Stimulated activated CD4-positive, alpha-beta T cell treated with anti-CD3 and anti-CD28 coated beads, Interleukin-15, amount 100 ng/mL, for 24 hours (primary cell): ENCODE measurements at places on chromosomes 11 and 22.

DNA sequence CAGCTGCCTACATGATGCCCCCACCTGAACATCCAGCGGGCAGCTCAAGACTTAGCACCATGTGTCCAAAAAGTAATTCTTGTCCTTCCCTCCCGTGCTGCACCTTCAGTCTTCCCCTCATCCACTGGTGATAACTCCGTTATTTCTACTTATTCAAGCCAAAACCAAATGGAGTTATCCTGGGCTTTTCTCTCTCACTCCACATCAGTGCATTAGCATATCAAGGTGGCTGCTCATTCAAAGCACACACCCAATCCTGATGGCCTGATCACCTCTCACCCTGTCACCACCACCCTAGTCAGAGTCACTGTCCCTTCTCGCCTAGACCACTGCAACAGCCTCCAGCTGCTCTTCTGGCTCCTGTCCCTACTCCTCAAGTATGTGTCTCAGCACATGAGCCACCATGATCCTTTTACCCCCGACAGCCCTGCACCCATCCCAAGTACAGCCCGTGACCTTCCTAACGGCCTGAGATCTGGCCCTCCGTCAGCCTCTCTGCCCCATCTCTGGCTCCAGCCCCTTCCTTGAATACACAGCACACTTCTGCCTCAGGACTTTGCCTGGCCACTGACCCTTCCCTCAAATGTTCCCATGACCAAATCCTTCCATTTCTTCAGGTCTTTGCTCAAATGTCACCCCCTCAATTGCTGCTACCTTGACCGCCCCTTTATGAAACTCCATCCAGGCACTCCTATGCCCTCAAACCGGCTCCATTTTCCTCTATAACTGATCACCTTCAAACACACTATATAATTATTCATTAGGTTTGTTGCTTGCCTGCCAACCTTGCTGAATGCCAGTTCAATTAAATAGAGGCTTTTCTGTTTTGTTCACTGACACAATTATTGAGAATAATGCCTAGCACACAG is 19.7 kb upstream of the SLC25A1 start:
- DNase-seq = no peak

DNA sequence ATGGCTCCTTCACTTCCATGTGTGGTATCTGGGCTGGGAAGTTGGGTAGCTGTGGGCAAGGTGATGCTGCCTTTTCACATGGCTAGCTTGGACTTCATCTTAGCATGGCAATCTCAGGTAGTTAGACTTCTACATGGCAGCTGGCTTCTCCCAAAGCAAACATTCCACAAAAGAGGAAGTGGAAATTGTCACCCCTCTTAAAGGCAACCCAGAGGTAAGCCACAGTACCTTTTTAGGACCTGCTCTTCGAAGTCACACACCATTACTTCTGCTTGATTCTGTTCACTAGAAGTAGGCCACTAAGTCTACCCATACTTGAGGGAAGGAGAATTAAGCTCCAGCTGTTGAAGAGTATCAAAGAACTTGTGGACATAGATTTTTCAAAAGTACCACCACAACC is 25.9 kb downstream of the TUG1 start:
- no peak for DNase-seq

- no peak for DNase-seq
Measured at GRCh38 chr11:2508793-2509192, 64.0 kb downstream of the KCNQ1 start.

DNA sequence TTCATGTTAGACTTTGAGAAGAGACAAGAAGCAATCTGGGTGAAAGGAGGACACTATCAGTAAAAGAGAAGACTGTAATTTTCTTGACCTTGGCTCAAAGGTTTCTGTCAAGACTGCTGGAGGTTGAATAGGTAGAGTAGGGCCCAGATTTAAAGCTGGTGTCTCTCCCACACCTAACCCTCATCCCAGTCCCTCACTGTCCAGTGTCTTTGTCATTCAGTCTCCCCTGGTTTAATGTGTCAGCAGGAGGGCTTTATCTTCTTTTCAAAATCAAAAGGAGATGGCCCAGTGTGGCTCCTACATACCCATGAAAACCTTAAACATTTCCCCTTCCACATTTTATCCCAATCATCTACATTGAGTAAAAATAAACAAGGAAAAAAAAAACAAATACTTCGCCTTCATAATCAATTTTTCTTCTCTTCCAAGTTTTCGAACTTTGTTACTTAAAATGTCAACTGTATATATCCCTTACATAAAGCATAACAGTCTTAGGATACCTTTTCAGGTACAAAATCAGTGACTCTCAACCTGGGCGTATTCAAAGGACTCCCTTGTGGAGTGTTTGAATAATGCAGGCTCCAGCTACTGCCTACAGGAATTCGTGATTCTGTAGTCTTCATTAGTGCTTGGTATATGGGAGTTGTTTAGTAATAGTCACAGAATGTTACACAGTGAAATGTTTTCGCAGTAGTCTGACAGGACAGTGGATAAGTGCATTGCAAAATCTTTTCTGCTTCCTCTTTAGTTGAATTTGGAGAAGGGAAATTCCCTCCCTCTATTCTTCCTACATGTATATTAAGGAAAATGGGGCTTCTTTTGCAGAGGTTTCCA is 87.2 kb downstream of the FAT3 start:
- DNase-seq = no peak

DNA sequence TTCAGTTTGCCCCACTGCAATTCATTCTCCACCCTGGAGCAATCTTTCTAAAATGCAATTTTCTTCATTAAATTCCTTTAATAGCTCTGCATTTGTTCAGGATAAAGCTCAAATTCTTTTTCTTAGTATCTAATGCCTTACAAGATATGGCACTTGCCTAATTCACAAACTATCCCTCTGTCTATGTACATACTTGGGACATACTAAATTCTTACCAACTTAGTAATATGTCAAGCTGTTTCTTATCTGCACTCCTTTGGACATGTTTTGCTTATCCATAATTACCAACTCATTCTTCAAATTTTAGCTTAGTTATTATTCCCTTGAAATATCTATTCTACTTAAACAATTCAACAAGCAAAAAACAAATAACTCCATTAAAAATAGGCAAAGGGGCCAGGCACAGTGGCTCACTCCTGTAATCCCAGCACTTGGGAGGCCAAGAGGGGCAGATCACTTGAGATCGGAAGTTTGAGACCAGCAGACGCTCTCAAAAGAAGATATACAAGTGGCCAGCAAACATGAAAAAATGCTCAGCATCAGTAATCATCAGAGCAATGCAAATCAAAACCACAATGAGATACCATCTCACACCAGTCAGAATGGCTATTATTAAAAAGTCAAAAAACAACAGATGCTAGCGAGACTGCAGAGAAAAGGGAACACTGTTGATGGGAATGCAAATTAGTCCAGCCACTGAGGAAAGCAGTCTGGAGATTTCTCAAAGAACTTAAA is 96.9 kb downstream of the FAM76B start:
- DNase-seq = no peak

GRCh38 chr11:23974051-23974450 is 522.8 kb upstream of the LUZP2 start:
- DNase-seq = no peak

GRCh38 chr11:88193278-88193677 is 18.0 kb upstream of the RAB38 start:
- no peak for DNase-seq

- DNase-seq = no peak
Measured at GRCh38 chr11:121716060-121716459, 263.3 kb upstream of the SORL1-AS1 start.

GRCh38 chr11:17748044-17748443 is 13.5 kb downstream of the KCNC1 start:
- DNase-seq = no peak

GRCh38 chr11:88420165-88420791 is 82.7 kb upstream of the CTSC start:
- DNase-seq = no peak

DNA sequence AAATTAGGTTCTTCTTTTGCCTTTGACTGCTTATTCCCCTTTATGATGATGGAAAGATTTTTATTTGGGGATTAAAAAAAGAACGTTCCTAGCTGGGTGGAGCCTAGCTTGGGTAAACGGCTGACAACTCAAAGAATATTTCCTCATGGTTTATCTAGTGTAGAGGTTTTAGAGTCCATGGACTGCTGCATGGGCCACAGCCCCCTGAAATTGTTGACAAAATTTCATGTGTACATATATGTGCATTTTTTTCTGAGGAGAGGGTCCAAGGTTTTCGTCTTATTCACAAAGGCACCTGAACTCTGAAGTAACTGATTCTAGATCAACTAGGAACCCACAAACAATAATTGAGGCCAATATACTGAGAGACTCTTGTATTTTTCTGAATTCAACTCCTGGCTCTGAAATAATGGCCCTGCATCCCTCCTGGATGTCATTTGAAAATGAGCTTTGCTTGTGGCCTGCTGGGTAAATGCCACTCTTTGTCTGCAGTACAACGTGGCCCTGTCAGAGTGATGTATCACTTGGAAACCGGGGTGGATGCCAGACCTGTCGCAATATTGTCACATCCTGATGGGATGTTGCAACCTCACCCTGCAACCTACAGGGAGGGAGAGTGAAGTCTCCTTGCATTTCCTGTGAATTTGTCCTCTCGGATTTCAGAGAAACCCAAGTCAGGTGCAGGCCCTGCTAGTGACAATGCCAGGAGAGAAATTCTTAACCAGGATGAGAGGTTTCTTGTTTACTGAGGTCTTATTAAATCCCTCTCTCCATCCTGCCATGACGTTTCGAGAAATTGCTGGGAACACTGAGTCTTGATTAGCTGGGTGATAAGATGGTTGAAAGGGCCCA is 33.8 kb downstream of the EHF start:
- DNase-seq = no peak

GRCh38 chr22:33957086-33957485 is 36.8 kb upstream of the LARGE1 start:
- no peak for DNase-seq

DNA sequence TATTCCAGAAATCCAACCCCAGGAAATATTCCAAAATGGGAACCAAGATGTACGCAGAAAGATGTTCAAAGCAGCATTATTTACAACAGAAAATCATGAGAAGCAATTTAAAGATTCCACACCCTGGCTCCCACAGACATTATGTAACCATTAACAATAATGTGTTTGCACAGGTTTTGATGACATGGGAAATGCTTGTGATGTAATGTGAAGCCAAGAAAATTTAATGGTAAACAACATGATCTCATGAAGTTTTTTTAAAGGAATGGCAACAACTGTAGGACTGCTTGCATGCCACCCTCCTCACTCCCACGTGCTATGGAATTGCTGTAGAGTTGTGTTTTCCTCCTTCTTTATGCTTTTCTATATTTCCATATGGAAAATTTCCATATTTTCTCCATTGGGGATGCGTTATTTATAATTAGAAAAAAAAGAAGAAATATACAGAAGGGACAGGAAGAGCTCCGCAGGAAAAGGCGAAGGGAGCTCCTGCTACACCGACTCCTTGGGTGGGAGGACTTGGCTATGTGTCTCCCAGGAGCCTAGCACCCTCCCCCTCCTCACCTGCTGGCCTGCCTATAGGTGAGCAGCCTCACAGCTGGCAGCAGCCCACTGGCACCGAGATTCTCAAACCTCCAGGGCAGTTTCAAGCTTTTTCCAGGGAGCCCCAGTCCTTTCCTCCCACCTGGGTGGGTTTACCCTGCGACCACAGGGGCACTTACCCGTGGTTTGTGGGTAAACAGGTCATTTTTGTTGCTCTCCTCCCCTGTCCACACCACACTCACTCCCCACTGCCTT is 20.9 kb downstream of the LRFN4 start:
- no peak for DNase-seq

DNA sequence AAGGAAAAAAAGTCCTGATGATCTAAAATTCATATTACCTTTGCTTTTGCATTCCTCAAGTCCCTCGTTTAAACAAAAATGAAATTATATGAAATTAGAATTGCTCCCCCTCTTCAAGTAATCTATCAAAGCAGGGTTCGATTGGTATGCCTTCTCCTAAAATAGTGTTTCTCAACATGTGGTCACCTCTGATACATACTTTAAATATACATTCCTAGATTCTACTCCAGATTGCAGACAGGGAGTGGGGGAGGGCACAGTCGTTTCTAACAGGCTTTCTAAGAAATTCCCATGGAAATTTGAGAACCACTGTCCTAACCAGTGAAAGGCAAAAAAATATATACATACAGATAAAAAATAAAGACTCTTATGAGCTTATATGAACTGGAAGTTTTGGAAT is 22.6 kb upstream of the IRAG1 start:
- no peak for DNase-seq

- no peak for DNase-seq
Measured at GRCh38 chr22:49202226-49202625, 625.4 kb downstream of the BRD1 start.

- DNase-seq = no peak
Measured at GRCh38 chr11:75543806-75544205, 18.1 kb upstream of the GDPD5 start.

GRCh38 chr11:10322401-10322800 is 17.5 kb downstream of the ADM start:
- DNase-seq = no peak

DNA sequence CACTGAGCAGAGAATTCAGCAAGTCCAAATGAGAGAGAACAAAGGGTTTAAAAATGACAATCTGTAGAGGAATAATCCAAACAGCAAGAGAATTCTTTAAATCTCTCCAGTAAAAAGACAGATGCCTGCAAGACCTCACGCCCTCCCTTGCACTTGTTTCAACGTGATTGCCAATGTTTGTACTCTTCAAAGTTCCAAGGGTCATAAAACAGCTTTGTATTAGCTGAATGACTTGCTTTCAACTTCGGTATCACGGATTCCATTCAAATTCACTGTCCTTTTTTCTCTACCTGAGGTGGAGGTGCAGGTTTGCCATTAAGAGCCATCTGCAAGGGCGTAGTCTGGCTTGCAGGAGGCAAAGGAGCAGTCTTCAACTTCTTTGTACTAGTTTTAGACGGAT is 41.1 kb upstream of the CHRNA10 start:
- DNase-seq = no peak

DNA sequence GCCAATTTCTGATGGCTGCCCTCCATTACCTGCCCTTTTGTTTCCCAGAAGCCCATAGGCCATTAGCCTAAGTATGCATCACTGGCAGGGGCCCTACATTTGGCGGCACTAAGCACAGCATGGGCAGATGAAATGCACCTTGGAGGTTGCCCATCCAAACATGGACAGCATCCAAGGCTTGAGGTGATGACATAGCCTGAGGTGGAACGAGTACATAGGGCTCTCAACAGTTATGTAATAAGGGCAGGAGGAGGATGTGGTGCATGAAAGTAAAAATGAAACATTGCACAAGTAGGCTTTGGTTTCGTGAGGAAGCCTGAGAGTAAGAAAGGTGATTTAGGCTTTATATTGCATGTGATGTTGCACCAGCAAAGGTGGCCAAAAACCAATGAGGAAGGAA is 148.1 kb downstream of the FAM76B start:
- peak; percentile 14 for DNase-seq

- DNase-seq = no peak
Measured at GRCh38 chr22:45688600-45689080, 17.0 kb downstream of the ATXN10 start.

DNA sequence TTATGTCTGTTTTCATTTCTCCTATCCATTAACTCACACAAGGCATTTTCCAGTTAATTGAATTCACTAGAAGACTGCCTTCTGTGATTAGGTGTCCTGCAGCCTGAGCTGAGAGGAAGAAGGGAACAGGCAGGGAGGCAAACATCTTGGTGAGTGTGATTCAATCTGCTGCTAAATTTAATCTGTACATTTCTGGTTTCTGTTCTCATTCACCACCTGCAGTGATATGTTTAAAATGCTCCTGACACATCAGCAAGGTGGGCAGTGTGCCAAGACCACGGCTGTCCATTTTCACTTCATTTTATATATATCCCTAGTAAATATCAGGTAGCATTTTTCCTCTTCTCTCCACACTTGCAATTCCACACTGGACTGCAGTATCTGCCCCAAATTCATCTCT is 416.5 kb downstream of the TMEM135 start:
- no peak for DNase-seq

GRCh38 chr11:59272771-59273372 is 60.1 kb upstream of the MPEG1 start:
- DNase-seq = no peak
